ENCODE measurements at places on chromosomes 5 and 9.

DNA sequence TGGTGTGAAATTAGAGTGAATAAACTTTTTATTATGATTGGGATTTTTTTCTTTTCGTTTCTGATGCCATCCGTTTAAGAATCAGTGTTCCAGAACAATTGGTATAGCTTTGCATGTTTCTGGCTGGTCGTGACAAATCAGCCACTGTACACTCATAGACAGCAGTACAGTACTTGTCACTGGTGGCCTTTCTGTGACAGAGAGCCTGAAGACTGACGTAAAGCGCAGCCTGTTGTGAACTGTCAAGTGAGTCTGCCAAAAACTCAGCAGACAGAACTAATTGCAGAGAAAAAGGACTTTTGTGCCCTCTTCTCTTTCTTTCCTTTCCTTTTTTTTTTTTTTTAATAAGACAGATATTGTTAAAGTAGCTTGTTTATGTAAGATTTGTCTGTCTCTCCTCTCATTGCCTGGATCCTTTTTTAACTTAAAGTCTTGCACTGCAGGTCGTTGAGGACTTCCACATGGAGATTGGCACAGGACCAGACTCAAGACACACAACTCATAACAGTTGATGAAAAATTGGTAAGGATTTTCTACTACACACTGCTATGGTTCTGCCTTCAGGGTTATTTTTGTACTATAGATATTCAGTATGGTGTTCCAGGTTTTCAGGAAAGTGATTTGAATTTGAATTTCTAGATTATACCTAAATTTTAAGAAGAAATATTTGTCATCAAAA is 42.7 kb downstream of the NDUFS4 start:
- no peak for DNase-seq

- DNase-seq: no peak
Measured at GRCh38 chr5:154384480-154385235, 61.1 kb upstream of the SAP30L start.

- peak; percentile 93 for DNase-seq
Measured at GRCh38 chr5:157747766-157748700, 4.5 kb downstream of the LSM11 start.

GRCh38 chr5:168883281-168883741 is 304.1 kb upstream of the PANK3 start:
- DNase-seq: no peak

DNA sequence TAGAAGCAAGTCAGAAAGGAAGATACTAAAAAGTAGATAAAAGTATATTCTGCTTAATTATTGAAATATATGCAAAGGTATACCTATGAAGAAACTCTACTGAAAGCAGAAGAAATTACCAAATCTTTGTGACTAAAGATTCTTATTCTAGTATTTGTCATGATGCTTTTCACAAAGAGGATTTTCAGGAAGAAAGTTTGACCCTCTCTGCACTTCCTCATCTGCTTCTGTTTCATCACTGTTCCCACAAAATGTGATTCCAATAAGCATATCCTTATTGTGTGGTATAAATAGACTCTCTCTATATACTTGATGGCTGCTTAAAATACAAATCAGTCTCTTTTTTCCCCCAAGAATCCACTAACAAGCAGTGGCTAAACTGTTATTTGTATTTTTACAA is 2139.6 kb upstream of the ACO1 start:
- no peak for DNase-seq

- DNase-seq: no peak
Measured at GRCh38 chr9:567128-567746, 274.3 kb upstream of the DMRT1 start.

GRCh38 chr5:129096382-129096991 is 1.9 kb downstream of the ISOC1 start:
- DNase-seq: no peak

- DNase-seq: peak; percentile 66
Measured at GRCh38 chr9:129584136-129584535, 36.8 kb downstream of the C9orf50 start.

DNA sequence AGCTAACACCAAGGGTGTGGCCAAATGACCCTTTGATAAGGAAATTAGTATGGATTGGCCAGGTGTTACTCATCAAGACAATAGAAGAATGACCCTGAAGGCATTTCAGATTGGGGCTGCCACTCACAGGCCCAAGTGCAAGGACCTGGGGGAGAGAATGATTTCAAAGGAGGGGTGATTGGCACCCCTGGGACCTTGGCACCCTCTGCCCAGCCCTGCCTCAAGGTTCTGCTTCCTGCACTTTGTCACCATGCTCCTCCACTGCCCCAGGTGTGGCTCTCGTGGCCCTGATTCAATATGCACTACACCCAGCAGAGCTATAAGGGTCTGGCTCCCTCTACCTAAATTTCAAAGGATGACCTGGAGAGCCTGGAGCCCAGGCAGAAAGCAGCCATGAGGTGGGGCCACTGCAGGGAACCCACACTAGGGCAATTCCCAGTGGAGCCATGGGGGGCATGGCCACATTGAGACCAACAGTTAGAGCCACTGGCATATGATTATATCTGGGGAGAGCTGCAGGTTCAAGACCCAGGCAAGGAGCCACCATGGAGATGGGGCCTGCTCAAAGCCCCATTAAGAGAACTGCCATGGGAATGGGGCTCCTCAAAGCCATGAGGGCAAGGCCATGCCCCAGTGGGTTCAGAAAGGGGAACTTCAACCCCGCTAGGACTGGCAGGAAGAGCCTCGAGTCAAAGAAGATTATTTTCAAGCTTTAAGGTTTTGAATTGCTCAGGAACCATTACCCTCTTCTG is 93.0 kb downstream of the CEMIP2 start:
- DNase-seq: no peak

DNA sequence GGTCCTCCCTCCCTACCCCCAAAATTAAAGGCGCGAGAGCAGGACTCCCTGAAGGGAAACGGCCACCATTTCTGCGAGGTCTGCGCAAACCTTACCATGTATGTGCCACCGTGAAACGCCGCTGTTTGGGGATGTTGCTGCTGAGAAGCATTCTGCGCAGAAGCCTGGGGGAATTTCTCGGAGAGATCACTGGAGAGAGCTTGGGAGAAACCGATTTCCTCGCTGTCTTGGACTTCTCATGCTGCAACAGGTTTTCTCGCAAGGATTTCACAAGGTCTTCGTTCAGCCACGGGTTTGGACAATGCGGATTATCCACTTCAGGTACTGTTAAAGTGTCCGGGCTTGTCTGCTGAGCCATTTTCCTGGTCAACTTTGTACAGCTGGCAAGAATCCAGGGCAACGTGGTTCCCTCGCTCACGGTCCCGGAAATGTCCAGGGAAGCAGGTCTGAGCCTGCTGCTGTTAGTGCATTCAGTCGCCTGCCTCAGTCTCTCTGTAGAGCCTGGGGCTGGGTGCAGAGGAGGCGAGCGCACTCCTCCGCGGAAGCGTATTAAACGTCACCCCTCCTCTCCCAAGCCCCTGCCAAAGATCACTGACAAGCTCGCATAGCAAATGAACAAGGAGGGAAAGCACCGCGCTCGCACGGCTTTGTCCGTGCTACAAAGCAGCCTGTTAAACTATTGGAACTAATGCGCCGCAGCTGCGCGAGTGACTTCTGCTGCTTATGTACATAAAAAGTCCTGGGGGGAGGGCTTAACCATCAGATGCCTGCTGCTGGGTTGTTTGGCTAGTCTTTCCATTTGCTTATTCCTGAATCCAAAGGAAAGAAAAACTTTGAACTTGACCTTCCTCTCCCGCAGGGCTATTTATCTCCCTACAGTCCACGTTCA is 125.1 kb downstream of the PDE4D start:
- peak; percentile 73 for DNase-seq

GRCh38 chr5:153470736-153471135 is 19.7 kb upstream of the GRIA1 start:
- no peak for DNase-seq

DNA sequence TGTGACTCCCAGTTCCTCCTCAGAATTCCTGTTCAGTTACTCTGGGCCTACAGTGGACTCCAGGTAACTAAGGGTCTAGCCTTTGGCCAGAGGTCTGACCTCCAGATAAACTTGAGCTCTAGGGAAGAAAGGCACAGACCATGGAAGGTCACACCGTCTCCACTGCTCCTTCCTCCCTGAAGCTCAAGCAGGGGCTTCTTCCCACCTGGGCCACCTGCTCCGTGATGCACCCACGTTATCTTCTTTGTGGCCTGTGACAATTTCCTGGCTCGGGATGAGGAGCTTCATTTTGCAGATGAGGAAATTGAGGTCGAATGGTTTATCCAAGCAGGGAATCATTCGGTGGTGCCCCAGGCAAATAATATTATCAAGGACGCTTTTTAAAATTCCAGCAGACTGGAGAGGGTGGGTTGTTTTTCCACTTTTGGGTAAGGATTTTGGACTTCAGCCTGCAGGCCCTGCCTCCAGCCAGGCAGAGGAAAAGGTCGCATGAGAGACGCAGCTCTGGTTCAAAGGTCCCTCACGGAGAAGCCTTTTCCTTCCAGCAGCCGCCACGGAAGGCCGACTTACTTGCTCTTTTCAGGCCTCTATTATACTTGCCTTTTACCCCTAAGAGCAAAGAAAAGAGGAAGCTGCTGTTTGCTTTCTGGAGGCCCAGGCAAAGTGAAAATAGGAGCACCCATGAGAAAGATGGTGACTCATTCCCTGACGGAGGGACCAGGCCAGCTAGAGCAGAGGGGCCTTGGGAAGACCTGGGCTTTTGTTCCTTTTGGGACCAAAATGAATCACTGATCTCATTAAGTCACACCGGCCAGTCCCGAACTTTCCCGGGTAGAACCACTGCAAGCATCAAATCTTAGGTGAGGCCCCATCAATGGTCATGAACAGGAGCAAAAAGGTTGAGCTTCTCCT is 22.8 kb upstream of the DUSP1 start:
- DNase-seq: no peak

- no peak for DNase-seq
Measured at GRCh38 chr5:150221471-150221870, 31.6 kb downstream of the SLC6A7 start.

- no peak for DNase-seq
Measured at GRCh38 chr5:131587541-131587940, 47.5 kb downstream of the RAPGEF6 start.

GRCh38 chr9:108351571-108351970 is 504.2 kb downstream of the ACTL7B start:
- no peak for DNase-seq

- DNase-seq: no peak
Measured at GRCh38 chr5:117893211-117893610, 1095.1 kb downstream of the DTWD2 start.

- DNase-seq: no peak
Measured at GRCh38 chr5:156020647-156021046, 306.3 kb upstream of the SGCD start.

DNA sequence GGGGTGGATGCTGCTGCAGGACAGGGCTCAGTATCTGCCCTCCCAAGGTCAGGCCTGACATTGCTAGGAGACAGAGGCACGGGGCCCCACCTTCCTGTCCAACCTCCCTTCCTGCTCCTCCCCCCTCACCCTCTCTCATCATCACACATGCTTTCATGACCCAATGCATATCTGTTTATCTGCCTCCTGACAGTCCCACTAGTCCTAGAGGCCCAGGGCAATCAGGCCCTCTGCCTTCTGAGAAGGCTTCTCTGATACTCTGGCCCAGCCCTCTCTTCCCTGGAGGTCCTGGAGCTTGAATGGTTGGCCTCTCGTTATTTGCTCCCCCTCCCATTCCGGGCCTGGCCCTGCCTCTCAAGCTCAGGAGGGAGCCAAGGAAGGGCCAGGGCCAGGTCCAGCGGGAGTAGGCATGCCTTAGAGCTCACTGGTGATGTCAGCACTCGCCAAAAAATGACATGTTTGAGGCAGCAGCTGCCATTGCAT is 90.6 kb upstream of the SAP30L start:
- peak; percentile 80 for DNase-seq

DNA sequence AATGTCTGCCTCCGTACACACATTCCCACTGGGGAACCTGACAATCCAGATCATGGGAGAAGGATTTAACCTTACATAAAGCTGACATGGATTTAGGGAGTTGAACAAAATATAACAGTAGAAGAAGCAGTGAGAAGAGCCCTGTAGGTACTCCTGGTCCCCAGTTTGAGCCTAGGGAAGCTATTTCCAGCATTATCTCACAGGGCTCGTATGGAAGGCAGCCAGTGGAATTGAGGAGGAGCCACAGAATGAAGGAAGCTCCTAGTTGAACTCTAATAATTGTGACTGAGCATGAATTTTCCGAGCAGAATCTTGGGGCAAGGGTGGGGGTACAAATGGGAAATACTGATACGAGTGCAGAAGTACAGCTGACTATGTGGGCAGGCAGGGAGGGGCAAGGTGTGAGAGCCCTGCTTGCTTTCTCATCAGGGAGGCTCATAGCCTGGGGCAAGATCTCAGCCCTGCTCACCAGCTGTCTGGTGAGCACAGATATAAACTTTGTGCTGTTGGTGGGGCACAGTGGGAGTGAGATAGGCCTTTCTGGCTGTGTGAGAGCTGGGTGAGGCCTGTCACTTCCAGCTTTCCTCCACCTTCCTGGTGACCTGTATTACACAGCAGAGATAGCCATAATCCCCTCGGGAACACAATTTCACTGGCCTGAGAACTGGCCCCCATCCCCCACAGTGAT is 290.7 kb upstream of the IL12B start:
- DNase-seq: no peak

GRCh38 chr9:131303381-131304321 is 14.1 kb downstream of the PLPP7 start:
- DNase-seq: no peak

DNA sequence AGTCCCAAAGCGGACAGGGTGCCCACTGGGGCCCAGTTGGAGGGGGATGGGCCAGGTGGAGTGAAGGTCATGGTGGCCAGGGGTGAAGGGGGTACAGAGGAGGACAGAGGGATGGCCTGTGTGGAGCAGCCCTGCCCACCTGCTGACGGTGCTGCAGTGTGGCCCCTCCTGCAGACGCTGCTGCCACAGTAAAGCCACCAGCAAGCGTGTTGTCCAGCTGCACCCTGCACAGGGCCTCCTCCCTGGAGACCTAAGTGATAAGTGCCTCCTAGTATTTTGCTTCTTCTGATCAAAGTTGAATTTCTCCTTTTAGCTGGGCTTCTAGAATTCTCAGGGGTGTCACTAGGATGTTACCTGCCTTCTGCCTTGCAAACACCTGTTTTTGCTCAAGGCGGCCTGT is 299.3 kb upstream of the IRX4 start:
- DNase-seq: no peak

- DNase-seq: no peak
Measured at GRCh38 chr5:136409000-136409399, 43.7 kb upstream of the TRPC7 start.

DNA sequence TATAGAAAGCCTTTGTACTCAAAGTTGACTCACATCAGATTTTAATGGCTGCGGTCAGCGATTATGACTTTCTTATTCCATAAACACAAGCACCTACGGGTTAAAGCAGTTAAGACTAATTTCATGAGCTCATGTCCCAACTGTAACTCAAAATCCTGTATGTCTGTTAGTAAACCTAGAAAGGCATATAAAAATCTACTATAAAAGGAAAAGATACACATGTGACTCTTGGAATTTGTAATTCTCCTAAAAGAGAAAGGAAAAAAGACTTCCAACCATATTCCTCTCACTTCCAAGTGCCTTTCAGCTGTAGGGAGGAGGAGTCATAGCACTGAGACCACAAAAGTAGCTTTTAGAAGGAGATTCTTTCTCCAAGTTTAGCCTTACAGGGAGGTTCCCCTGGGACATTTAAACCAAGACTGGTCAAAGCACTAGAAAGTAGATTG is 129.1 kb downstream of the EBF1 start:
- no peak for DNase-seq
